ENCODE measurements at places on chromosomes 2 and 18. TPM values are rescaled to one million over a fixed set of nuclear protein-coding genes. Genes with fewer than 3 reads are reported as not detected.
A peak's percentile ranks its signal among the peaks of the same experiment; 100 is the strongest.

DNA sequence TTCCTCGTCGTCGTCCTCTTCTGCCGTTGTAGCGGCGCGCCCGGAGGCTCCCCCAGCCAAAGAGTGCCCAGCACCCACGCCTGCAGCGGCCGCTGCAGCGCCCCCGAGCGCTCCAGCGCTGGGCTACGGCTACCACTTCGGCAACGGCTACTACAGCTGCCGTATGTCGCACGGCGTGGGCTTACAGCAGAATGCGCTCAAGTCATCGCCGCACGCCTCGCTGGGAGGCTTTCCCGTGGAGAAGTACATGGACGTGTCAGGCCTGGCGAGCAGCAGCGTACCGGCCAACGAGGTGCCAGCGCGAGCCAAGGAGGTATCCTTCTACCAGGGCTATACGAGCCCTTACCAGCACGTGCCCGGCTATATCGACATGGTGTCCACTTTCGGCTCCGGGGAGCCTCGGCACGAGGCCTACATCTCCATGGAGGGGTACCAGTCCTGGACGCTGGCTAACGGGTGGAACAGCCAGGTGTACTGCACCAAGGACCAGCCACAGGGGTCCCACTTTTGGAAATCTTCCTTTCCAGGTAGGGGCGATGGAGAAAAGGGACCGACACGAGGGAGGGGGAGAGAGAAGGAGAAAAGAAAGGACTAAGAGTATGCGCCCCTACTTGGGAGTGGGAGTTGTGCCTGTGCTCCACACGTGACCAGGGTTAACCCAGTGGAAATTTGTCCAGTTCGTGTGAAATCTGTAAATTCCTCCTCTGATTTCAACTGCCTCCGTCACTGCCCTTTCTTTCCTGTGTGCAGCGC is 800 bp downstream of the HOXD13 start:
- H3K4me3 ChIP-seq, result peak overlapping the region; percentile 68
- peak; percentile 79 for DNase-seq
- peaks cover 7% of the 10 kb centered on the region for H3K36me3 ChIP-seq
- H3K4me1 ChIP-seq, result peaks cover 26% of the 10 kb centered on the region
- H3K27ac ChIP-seq, result peak overlapping the region; percentile 45

DNA sequence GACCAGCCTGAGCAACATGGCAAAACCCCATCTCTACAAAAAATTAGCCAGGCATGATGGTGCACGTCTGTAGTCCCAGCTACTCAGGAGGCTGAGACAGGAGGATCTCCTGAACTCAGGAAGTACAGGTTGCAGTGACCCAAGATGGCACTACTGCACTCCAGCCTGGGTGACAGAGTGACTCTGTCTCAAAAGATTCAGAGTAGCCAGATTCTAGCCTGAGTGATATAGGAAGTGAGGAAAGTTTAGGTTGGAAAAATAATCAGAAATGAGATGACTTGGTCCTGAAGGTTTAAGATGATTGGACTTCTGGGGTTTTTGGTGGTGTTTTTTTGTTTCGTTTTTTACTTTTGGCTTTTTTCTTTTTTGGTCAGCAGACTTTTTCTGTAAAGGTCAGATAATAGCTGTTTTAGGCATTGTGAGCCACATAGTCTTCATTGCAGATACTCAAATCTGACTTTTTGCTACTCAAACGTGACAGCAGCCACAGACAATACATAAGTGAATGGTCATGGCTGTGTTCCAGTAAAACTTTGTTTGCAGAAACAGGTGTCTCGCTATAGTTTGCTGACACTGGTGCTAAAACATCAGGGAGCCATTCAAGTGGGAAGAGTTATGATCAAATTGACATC is 104.1 kb upstream of the UBXN4 start:
- H3K4me1 ChIP-seq, result no peaks in the 10 kb centered on the region
- H3K27ac ChIP-seq, result no peak overlapping the region
- H3K36me3 ChIP-seq, result peaks cover 9% of the 10 kb centered on the region
- no peak for DNase-seq
- no peak overlapping the region for H3K4me3 ChIP-seq
- no peaks in the 10 kb centered on the region for H3K27me3 ChIP-seq

- peak overlapping the region; percentile 68 for H3K27ac ChIP-seq
- no peaks in the 10 kb centered on the region for H3K27me3 ChIP-seq
- DNase-seq, result peak; percentile 87
- peaks cover 58% of the 10 kb centered on the region for H3K4me1 ChIP-seq
- H3K4me3 ChIP-seq, result peak overlapping the region; percentile 16
These were observed 25.4 kb downstream of the TET3 start for GRCh38 chr2:74010087-74010541.

Gene ALK
- total RNA-seq, result 14.7 TPM

Gene PROKR1
- 15.7 TPM for total RNA-seq

- H3K4me1 ChIP-seq, result no peaks in the 10 kb centered on the region
- no peaks in the 10 kb centered on the region for H3K36me3 ChIP-seq
- no peak overlapping the region for H3K4me3 ChIP-seq
- DNase-seq, result peak; percentile 84
These were observed 300.9 kb downstream of the PHLPP1 start for GRCh38 chr18:63016270-63016669.

Gene PARD3B
- total RNA-seq, result 7.7 TPM

DNA sequence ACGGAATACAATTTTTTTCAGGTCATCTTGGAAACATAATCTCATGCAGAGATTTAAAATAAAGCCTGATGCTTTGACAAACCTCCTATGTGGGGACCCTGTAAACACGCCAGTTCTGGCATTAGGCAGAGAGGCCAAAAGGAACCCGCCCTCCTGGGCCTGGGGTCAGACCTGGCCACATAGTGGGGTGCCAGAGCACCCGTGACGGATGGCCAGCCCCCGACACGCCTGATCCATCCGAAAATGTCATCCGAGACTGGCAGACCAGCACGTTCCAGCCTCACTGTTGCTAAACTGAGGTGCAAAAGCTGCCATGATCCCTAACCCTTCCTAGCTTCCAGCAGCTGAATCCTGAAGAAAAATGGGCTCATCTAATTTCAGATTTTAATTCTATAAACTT is 222.6 kb upstream of the SALL3 start:
- no peaks in the 10 kb centered on the region for H3K4me1 ChIP-seq
- H3K27me3 ChIP-seq, result no peaks in the 10 kb centered on the region
- no peak for DNase-seq
- no peak overlapping the region for H3K4me3 ChIP-seq
- no peak overlapping the region for H3K27ac ChIP-seq

- H3K27ac ChIP-seq, result no peak overlapping the region
- DNase-seq, result no peak
- no peaks in the 10 kb centered on the region for H3K4me1 ChIP-seq
- H3K36me3 ChIP-seq, result no peaks in the 10 kb centered on the region
These were observed 69.3 kb downstream of the MBP start for GRCh38 chr18:77063260-77063659.

DNA sequence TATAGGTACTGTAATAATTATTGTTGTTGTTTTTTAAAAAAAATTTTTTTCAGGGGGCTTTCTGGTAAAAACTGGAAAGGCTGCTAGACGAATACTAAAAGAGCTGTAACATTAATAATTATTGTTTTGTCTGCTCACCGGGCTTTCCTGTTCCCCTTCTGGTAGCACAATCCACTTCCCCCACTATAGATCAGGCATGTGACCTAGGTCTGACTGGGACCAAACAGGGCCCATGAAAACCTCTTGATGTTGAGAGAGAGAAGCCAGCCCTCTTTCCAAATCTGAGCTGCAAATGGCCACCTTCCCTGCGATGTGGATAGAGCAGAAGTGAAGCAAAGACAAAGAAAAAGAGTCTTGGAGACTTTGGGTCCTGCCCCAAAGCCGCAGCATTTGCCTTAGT is 23.4 kb downstream of the SH2D6 start:
- no peak overlapping the region for H3K4me3 ChIP-seq
- H3K36me3 ChIP-seq, result no peaks in the 10 kb centered on the region
- no peak overlapping the region for H3K27ac ChIP-seq
- no peaks in the 10 kb centered on the region for H3K27me3 ChIP-seq
- no peak for DNase-seq

DNA sequence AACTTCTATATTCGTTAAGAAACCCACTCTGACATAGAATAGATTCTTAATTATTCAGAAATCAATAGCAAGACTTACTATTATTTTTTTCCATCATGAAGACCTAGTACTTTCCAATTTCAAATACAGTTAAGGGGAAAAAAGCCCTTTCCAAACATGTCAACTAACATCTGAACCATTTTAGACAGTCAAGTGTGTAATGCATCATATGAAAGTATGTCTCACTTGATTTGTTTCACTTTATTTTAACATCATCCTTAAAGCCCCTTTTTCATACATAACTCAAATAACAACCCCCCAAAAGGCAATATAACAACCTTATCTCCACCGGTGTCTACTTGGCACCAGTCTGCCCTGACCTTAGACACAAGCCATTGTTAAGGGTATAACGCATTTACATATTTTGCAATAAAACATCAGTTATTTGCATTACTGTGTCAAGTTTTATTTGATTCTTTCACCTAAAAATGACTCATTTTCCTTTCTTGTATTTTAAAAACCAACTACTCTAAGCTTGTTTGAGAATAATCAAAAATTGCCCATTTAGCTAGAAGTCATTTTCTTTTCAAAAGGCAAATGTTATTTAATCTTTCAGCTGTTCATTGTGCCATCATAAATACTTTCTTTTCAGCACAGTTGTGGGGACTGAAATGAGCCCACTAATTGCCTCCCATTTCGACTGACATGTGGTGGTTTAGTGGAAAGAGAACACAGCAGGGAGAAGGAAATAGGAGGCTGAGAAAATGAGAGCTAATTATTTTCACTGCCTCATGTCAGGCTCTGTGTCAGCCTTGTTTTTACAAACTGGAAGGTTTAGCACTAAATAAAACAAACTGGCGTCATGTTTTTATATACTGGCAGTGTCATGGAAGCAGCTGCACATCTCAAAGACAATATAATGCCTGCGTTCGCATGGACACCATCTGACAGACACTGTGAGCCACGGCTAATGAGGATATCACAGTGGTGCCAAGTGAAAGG is 104.7 kb upstream of the CDCA7 start:
- H3K27ac ChIP-seq, result no peak overlapping the region
- peak; percentile 95 for DNase-seq
- H3K27me3 ChIP-seq, result no peaks in the 10 kb centered on the region
- H3K4me3 ChIP-seq, result no peak overlapping the region
